Activated T-helper 9 cell treated with anti-CD3 and anti-CD28 coated beads, Interleukin-2, amount 50 U/mL, for 16 hours (primary cell): ENCODE measurements at places on chromosomes 1 and 21.

DNA sequence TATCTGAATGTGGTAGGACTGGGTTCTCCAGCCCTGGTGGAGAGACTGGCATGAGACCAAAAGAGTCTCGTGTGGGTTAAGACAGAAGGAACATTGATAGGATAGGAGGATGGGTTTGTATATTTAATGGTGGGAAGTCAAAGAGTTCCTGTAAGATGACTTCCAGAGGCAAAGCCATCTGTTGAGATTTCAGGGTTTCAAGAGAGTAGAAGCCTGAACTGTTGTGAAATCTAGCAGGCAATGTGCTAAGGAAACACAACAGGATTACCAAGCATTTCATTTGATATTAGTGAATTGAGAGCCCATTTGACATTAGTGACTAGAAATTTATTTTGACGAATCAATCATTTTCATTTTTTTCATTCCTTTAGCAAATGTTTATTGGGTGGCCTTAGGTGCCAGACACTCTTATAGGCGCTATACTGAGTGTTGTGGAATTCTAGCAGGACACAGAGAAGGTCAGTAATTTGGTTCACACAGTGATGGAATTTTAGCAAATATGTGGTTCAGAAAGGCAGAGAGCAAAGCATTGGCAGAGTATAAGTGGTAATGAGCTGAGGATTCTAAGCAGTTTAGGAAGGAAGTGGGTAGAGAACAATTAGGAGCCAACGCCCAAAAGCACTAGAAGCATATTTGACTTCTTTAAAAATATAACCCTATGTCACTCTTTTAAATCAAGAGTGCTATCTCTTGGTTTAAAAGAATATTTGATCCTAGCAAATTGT, 149.3 kb downstream of the AK5 start:
- no peak for DNase-seq

DNA sequence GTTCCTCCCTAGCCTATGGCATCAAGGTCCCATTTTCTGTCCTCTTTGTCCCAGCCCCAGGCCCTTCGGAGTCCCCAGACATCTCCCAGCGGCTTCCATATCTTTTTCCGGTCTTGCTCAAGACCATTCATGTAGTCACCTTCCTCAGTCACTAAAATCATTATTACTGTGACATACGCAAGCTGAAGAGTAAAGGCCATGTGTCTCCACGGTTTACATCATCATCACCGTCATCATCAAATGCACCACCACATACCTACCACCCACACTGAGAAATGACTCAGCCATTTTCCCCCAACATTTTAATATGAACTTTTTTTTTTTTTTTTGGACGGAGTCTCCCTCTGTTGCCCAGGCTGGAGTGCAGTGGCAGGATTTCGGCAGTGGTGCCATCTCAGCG, 43.4 kb downstream of the FHAD1 start:
- no peak for DNase-seq

- no peak for DNase-seq
Observed at GRCh38 chr1:29447368-29447767, 211.0 kb downstream of the PTPRU start.

DNA sequence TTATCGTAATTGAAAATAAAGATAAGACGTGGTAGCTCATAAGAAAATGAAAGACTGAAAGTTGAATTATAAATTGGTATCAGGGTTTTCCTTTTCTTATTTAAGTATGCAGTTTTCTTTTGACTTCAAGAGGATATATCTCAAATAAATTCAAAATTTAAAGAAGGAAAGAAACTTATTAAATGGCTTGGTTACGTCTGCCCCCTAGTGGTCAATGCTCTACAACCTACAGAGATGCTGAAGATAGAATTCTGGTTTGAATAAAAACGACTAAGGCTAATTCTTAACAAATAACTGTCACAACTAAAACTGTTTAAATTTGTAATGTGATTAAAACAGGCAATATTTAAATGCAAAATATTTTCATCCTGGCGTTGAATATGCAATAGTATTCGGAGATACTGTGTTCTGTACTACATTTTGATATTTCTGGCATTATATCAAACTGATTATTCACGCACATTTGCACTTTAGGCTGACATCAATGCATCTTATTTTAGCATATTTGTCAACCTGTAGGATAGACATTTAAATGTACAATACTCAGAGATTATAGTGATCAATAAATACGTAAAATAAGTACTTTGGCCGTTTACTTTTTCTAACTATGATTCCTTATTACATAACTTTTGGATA, 26.8 kb downstream of the IFI44 start:
- DNase-seq = peak; percentile 20

- no peak for DNase-seq
Observed at GRCh38 chr1:201463071-201463552, 5.9 kb downstream of the PHLDA3 start.

- no peak for DNase-seq
Observed at GRCh38 chr21:29801122-29801521, 138.7 kb downstream of the GRIK1 start.

GRCh38 chr1:70863239-70863638, 184.4 kb downstream of the PTGER3 start:
- DNase-seq = no peak

DNA sequence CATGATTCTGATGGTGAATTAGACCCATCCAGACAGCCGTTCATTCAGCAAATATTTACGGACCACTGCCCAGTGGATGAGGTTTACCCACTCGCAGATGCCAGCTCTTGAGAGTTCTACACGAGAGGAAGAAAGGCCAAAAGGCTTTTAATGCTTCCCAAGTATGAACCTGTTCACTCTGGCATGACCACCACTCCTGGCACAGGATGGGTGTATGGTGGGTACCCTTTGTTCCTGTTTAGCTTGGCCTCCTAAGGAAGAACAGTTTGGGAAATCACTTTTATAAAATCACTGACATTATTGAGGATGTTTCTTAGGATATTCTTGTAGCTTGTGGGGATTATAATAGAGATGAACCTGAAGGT, 67.2 kb downstream of the HMGB4 start:
- no peak for DNase-seq

DNA sequence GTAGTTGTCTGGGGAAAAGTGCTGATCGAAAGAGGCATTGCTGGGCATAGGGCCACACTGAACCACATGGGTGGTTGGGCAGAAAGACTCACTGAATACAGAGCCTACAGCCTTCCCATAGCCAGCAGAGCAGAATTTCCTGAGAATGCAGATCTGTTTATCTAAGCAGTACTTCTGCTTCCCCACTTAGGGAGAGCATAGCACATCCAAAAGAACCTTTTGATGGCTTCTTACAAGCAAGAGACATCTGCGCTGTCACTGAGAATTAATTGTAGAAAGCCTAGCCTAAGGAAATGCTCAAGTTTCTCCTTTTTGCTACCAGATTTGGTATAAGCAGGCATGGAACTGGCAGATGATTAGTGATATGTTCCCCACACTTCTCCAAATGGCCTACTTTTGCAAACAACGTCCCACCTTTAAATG, 13.0 kb upstream of the KLHDC8A start:
- DNase-seq = no peak

DNA sequence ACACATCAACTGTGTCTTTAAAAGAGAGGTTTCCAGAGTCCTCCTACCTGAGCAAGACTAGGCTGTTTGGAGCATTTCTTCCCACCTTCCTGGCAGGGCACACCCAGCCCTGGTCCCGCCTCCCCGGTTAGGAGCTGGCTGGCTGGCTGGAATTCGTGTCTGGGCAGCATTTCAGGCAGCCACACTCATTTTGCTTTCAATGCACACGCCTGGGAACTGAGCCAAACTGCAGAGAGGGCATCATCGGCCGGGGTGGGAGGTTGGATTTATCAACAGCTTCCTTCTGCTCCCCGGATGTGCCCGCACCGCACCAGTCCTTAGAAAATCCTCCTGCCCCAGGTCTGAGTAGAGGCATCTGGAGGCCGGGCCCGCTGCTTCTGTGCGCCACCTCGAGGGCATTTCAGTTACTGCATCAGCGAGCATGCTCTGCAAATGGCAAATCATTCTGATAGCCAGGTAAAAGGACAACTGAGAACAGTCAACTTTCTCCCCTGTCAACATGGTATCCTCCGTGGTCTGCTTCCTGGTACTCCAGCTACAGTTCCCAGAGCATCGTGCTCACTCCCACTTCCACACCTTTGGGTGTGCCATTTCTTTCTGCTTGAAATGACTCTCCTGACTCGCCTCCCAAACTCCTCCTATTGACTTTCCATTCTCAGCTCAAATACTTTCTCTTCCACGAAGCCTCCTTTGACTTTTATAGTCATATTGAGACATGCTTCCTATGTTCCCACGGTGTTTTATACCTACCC, 20.6 kb downstream of the TCEA3 start:
- peak; percentile 70 for DNase-seq
